CD4-positive, alpha-beta T cell treated with Interleukin-1 beta for 1 hour (primary cell): ENCODE measurements at places on chromosomes 16 and 17.
A peak's percentile ranks its signal among the peaks of the same experiment; 100 is the strongest.

DNA sequence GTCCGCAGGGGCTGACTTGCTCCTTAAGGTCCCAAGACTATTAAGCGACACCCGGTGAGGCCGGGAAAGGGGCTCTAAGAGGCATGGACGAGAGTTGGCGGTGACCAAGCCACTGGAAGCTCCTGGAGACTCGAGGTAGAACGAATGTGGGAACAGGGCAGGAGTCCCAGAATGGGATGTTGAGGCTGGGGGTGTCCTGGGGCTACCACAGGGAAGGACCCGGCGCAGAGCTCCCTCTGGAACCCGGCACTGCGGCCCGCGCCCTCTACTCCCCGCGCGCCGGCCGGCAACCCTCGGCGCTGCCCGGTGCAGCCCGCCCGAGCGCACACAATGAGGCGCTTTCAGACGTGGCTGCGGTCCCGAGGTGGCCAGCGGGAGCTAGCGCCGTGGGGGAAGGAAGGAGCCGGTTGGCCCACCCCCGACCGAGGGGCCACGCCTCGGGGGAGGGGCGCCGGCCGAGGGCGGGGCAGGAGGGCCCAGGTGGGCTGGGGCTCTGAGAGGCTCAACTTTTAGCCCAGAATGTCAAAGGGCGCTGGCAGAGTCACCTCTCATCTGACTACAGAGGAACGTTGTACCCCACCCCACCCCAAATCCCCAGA, at the start of gene CHST6:
CHST6 (minus strand) TSS at position 366 of the 599 bp plus-strand sequence. CDS start 15,613 bp downstream, outside the sequence.
- peak; percentile 10 for DNase-seq

GRCh38 chr16:79644971-79645667, 44.6 kb upstream of the MAF start:
- DNase-seq: no peak

- DNase-seq: no peak
Measured at GRCh38 chr16:81283044-81283443, 31.7 kb upstream of the GAN start.

- no peak for DNase-seq
Measured at GRCh38 chr16:55728797-55729196, 73.0 kb downstream of the SLC6A2 start.

- no peak for DNase-seq
Measured at GRCh38 chr16:89822188-89823086, 5.8 kb upstream of the SPIRE2 start.

GRCh38 chr16:19179546-19180490, 11.8 kb downstream of the SYT17 start:
- peak; percentile 37 for DNase-seq

DNA sequence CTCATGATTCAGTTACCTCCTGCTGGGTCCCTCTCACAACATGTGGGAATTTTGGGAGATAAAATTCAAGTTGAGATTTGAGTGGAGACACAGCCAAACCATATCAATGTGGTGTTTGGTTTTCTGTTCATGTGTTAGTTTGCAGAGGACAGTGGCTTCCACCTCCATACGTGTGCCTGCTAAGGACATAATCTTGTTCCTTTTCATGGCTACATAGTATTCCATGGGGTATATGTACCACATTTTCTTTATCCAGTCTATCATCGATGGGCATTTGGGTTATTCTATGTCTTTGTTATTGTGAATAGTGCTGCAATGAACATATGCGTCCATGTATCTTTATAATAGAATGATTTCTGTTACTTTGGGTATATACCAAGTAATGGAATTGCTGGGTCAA, 4.5 kb upstream of the WWOX start:
- DNase-seq: no peak

DNA sequence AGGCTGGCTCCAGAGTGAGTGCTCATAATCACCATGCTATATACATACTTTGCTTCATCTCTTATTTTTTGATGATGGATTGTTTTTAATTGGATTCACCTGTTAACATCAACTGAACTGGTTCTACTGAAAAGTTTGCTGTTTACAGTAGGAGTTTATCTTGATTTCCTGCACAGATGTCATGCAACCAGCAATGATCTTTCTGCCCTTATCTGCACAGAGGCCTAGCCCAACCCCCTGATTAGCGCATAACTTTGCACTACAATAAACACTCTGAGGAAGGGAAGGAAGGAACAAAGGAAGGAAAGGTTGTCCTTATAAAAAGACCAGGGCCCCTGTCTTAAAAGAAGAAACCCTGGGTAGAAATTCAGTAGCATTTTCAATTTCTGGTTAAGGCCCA, 152.9 kb downstream of the RGS9 start:
- DNase-seq: no peak

- DNase-seq: no peak
Measured at GRCh38 chr17:36777118-36777517, 160.2 kb upstream of the LHX1 start.

DNA sequence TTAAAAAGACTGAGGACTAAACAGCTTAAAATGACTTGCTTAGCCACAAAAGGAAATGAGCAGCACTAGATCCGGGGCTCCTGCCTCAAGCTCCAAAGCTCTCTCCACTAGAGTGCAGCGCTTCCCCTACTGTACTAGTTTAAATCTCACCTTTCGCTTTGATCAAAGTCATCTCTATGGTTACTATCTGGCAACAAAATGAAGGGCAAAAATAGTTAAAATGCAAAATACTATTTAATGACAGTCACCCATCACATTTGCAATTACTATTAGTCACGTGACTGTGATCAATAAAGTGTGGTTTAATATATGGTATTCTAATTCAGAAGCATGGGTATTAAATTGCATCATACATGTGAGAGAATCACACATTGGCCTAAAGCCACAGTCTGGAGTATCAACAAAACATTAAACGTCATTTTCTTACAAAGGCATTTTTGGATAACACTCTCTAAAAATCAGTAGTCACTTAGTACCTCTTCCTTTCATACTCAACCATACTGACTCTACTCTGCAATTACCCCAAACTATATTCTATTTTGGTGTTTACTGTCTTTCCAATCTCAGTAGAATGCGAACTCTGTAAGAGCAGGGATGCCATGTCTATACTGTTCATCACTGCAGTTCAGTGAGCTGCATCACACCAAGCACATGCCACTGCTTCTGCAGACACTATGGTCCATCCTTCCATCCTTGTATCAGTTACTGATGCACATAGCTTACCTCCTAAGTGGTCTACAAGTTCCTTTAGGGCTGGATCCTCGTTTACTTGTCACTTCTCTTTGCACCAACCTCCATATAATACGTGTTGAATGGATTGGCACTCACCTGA, 6.2 kb downstream of the PSMD12 start:
- DNase-seq: peak; percentile 71

DNA sequence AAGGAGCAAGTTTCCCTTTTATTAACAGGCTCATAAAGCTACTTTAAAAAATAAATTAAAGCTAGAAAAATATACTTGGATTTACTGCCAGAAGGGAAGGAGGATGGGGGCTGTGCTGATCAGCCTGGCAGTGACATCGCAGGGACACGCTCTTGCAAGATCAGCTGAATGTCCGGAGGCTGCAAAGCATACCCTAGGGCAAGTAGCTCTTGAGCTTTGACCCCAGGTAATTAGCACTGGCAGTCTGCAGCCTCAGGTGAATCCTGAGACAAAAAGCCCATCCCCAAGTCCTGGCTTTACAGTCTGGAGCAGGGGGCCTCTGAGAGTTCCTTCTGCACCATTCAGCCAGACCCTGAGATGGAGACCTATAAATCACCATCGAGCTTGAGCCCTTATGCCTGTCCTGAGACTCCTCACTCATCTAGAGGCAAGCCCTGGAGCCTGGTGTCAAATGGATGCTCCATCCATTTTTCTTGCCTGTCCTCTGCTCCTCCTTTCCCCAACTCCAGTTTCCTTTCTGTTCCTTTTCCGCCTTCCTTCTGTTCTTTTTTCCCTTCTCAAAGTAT, 131.7 kb downstream of the TMEM114 start:
- DNase-seq: no peak

DNA sequence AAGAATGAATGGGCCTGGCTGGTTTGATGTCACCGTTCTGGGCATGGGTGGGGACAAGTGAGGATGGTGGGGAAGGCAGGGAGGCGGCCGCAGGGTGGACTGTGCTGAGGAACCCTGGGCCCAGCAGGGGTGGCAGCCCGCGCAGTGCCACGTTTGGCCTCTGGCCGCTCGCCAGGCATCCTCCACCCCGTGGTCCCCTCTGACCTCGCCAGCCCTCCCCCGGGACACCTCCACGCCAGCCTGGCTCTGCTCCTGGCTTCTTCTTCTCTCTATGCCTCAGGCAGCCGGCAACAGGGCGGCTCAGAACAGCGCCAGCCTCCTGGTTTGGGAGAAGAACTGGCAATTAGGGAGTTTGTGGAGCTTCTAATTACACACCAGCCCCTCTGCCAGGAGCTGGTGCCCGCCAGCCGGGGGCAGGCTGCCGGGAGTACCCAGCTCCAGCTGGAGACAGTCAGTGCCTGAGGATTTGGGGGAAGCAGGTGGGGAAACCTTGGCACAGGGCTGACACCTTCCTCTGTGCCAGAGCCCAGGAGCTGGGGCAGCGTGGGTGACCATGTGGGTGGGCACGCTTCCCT, 6.5 kb upstream of the SERPINF1 start:
- DNase-seq: no peak

DNA sequence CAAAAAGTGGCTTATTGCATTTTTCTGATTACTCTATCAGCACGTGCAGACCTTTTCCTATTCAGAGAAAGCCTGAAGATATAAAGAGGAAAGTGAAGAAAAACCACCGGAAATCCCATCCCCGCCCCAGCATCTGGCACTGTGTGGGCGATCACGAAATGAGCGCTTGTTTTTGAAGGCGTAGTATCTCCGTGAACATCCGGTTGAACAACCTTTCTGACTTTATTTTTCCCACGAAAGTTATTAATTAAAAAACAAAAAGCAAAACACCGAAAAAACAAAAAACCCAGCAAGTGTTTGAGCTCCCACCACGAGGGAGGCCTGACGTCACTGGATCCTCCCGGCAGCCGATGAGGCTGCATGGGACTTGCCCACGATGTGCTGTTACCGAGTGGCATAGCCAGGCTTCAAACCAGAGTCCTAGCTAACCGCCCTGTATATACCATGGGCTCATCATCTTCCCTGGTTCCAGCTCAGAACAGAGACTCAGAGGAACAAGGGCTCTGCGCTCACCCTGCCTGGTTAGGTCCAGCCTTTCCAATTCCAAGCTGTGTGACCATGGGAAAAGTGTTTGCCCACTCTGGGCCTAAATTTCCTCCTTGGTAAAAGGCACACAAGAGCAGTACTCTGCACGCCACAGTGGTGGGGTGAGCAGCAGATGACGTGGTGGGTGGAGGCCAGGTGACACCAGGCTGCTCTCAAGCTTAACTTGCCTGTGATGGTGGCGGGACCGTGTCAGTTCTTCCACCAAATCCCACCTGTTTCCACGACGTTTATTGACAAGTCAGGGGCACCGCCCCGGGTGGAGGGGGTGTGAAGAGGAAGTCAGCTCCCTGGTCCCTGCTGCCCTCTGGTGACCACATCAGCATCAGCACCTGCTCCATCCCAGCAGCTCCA, 34.3 kb upstream of the IL21R start:
- DNase-seq: peak; percentile 92

DNA sequence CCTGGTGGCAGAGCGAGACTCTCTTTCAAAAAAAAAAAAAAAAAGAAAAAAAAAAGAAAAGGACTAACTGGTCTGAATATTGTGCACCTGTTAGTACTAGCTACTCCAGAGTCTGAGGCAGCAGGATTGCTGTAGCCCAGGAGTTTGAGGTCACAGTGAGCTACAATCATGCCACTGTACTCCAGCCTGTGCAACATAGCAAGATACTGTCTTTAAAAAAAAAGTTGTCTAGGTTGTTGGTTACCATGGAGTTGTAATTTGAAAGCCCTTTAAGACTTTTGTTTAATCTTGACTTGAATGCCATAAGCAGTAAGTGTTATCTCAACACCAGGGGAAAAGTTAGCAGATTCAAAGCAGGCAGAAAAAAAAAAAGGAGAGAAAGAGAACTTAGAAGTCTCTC, 10.9 kb upstream of the C16orf54 start:
- DNase-seq: peak; percentile 40

- no peak for DNase-seq
Measured at GRCh38 chr17:66422186-66422585, 119.8 kb downstream of the PRKCA start.

DNA sequence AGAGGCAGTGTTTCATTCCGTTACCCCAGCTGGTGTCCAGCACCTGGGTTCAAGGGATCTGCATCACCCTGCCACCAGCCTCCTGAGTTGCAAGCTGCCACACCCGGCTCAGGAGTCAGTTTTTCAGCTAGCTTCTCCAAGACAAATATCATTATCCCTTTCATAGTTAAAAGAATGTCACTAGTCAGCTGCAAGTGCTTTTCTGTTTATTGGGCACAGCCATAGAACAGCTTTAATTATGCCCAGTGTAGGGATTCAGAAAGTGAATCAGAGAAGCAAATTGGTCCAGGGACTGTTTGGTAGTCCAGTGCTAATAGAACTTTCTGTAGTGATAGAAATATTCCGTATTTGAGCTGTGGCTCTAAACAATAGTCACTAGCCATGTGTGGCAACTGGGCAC, 2.9 kb upstream of the AOC3 start:
- no peak for DNase-seq

- no peak for DNase-seq
Measured at GRCh38 chr17:47117386-47117785, 71.7 kb downstream of the CDC27 start.

GRCh38 chr16:30715750-30716445, 16.9 kb downstream of the SRCAP start:
- DNase-seq: peak; percentile 58

DNA sequence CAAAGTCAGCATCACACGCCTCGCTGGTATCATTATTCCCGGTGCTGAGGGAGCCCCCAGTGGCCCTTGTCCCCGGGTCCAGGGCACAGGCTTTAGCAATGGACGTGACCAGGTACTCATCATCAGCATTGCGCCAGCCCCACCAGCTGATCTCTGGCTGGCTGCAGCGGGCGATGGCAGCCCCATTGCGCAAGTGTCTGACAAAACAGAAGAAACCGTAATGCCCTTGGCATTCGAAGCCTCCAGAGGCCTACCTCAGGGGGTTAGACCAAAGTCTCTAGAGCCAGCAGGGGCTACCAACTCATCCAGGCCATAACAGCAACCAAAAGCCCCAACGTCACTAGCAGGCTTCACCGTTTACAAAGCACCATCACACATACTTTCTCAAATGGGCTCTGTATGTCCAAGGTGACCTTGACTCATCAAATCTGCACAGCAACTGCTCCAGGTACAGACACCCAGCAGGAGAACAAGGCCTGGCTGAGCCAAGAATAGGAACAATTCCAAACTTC, 7.3 kb downstream of the MTMR4 start:
- no peak for DNase-seq
